ENCODE measurements at places on chromosomes 1 and 21. TPM values are rescaled to one million over a fixed set of nuclear protein-coding genes. Genes with fewer than 3 reads are reported as not detected.

DNA sequence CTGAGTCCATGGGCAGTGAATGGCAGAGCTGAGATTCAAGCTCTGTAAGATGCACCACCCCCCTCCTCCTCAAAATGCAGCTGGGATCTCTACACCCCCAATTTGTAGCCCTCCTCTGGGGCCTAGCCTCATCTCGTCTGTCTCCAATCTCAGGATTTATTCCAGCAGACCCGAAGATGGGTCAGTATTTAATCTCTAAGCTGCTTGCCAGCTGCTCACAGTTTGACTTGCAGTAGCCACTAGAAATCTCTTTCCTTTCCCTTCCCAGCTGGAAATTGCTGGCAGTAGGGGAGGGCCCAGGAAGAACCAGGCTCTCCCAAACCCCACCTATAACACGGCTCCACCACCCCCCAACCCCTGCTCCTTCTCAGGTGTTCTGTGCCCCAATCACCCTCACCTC, 1.5 kb downstream of the LACTBL1 start:
- no peak for DNase-seq

- DNase-seq, result no peak
Measured at GRCh38 chr1:86760199-86760598, 55.8 kb downstream of the SH3GLB1 start.

DNA sequence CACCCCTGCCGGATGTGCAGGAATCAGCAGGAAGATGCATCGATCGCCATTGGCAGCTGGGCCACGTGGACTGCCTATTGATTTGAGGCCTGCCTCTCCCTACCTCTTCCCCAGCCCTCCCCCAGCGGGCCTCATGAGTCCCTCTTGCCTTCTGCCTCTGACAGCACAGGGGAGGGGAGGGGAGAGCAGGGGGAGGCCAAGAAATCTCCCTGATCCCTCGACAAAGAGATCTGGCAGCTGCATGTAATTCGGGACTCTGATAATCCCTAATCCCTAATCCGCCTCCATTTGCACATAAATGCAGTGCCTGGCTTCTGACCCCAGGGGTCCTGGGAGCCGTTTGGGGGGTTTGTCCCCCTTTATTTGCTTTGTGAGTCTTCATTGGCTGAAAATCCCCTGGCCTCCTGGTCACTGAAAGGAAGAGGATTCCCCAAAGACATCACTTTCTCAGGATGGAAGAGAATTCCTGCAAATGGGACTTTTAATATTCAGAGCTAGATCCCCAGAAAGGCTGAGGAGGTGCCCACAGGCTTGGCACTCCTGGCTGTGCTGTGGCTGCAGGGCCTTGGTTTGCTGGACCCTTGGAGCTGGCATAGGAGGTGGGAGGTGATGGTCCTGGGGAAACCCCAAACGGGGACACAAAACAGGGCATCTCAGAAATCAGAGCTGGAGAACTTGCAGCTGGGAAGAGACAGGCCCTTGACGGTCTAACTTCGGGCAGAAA, 239.4 kb upstream of the POU3F1 start:
- DNase-seq, result peak; percentile 33

GRCh38 chr1:99115231-99115630, 110.6 kb upstream of the PLPPR5 start:
- DNase-seq, result no peak

Gene FLG2
- total RNA-seq, result not detected

Gene ATAD3B
- 16.0 TPM for total RNA-seq
